ENCODE measurements at places on chromosomes 11 and 22. TPM values are rescaled to one million over a fixed set of nuclear protein-coding genes. Genes with fewer than 3 reads are reported as not detected.
A peak's percentile ranks its signal among the peaks of the same experiment; 100 is the strongest.

DNA sequence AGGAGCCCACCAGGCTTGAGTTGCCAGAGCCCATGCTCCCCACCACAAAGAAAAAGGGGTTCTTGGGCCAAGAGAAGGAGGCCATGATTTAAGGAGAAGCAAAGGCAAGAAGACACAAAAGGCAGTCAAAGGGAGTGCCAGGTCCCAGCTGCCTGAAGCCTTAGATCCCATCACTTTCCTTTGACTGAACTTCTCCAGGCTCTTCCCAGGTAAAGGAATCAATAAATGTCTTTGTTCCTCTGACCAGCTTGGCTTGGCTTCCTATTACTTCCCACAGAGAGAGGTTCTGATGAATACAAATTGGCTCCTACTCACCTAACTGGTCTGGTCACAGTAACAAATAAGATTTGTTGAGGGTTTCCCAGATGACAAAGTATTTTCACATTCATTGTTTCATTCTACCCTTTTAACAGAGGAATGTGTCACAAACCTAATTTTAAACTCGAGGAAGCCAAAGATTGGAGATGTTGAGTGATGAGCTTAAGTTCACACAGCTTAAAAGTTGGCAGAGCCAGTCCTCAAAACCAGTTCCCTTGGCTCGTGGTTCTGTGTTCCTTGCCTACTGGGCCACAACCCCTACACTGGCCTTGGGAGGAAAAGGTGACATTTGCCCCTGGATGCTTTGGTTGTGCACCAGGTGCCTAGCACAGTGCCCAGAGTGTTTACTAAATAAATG lies 96.4 kb upstream of the SESN3 start:
- no peak for DNase-seq

GRCh38 chr22:34914846-34915245 lies 151.1 kb upstream of the ISX start:
- peak; percentile 43 for DNase-seq

- no peak for DNase-seq
Observed at GRCh38 chr11:132772703-132773545, 759.4 kb downstream of the OPCML start.

UBQLN3 gene
- not detected for total RNA-seq

GRCh38 chr22:41488596-41489385 lies 19.9 kb downstream of the ACO2 start:
- no peak for DNase-seq

All from tongue (tissue), 3 donors.